T-helper 1 cell (primary cell): ENCODE measurements at places on chromosomes 12 and 14.

GRCh38 chr12:104641862-104642261 lies 185.1 kb downstream of the CHST11 start:
- no peak for DNase-seq

GRCh38 chr12:34363050-34363673 lies 340.9 kb downstream of the ALG10 start:
- no peak for DNase-seq

DNA sequence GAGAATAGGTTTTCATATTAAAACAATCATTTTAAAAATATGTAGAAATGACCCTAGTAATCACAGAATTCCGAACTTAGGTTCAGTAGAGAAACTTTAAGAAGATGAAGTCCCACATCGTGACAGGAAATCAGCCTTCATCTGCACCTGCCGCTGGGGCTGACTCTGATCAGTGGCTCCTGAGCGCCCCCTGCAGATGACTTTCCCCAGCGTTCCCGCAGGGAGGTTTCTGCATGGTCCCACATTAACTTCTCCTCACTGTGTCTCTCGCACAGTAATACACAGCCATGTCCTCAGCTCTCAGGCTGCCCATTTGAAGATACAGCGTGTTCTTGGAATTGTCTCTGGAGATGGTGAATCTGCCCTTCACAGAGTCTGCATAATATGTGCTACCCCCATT lies 1131.1 kb downstream of the TMEM121 start:
- peak; percentile 49 for DNase-seq

GRCh38 chr14:68757618-68758081 lies 35.2 kb downstream of the ZFP36L1 start:
- no peak for DNase-seq

DNA sequence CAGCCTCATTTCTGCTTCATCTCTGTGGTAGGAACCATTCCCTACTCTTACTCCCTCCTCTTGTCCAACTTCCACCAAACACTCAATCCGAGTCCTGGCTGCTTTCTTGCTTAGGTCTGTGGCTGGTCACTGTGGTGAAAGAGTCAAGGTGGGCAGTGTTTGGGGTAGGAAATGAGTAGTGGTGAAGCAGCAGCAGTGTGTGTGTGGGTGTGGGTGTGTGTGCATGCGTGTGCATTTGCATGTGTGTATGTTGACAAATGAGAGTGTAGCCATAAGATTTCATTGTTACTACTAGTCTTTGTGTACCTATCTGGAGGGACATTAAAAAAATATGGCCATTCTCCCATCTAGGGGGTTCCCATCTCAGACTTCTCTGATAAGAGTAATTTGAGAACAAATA lies 78.6 kb upstream of the SCN8A start:
- no peak for DNase-seq

DNA sequence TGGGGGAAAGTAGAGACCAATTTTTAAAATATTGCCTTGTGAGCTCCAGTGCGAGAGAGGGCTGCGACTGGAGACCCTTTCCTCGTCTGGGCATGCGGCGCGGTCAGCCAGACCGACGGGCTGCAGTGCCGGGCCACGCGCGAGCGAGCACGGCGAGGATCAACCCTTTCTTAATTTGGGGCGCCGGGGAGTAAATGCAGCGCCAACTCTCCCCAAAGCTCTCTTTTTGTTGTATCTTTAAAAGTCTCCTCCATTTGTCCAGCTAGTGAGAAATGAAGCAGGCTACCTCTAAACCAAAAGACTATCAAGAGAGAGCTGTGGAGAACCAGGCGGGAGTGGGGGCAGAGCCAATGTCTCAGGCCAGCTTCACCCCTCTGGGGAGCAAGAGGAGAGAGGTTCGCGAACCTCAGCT lies 1.4 kb downstream of the SIX1 start:
- DNase-seq = no peak

DNA sequence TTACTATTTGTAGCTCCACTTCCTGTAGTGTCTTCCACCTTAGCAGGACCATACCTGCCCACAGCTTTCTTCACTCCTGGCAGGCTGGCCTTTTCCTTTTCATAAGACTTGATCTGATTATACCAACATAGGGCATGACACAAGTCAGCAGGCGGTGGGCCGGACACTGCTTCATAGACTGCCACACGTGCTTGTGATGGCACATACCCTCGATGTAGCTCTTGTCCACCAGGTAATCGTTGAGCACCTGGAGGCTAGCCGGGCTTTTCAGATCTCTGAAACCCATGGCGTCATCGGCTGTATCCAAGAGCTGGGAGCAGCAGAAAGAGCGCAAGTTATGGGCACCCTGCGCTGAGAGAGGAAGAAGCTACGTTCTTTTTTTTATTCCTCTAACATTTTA lies 53.7 kb upstream of the TMEM263 start:
- DNase-seq = no peak

DNA sequence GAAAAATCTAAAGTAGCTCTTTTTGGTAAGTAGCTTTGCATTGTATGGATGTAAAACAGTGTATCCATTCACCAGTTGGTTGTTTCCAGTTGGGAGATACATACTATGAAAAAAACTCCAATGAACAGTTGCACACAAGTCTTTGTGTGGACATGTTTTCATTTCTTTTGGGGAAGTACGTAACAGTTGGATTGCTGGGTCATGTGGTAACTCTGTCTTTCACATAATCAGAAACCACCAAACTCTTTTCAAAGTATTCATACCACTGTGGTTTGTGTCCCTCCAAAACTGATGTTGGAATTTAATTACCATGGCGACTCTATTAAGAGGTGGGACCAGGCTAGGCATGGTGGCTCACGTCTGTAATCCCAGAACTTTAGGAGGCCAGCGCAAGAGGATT lies 58.9 kb upstream of the RESF1 start:
- no peak for DNase-seq

DNA sequence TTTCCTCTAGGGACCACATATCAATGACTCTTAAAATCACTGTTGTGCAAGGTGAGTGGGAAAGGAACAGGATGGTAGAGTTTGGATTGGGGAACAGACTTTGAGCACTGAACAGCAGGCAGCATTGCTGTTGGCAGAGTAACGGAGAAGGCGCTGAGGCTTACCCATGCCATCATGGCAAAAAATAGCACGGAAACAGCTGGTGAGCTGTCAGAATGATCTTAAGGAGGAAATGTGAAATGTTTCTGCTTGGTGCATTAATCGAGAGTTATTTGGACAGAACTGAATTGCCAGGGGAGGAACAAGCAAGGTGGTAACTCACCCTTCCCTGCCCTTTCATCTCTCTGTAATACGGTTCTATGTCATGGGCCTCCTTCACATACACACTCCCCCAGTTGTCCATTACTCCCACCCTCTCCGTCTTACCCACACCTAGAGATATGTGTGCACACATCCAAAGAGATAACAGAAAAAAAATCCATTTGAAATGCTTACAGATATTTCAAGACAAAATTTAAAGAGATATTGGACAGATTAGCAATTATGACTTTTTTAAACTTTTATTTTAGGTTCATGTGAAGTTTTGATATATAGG lies 572.5 kb downstream of the DIO2 start:
- DNase-seq = no peak

- DNase-seq = peak; percentile 38
These were observed 10.3 kb downstream of the TBPL2 start for GRCh38 chr14:55430024-55430690.

GRCh38 chr12:2292560-2292959 lies 239.8 kb downstream of the CACNA1C start:
- no peak for DNase-seq

DNA sequence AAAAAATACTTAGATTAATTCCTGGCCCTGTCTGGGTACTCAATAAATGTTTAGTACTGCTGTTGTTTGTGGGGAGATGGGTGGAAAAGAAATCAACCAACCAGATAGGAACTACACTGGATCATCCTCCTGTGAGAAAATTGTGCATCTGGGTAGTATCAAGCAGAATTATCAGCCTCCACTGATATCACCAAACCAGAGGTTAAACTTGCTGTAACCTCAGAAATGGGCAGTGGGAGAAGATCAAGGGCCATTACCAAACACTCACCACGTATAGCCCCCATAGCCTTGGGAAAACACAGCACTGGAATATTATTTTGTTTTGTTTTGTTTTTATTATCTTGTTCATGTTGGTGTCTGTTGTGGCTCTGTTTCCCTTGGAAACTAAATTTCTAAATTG lies 19.7 kb downstream of the VEZT start:
- no peak for DNase-seq

- DNase-seq = no peak
These were observed 279.9 kb downstream of the ATXN7L3B start for GRCh38 chr12:74817499-74817898.

GRCh38 chr12:59843260-59843843 lies 247.5 kb downstream of the SLC16A7 start:
- no peak for DNase-seq

GRCh38 chr12:102903337-102904007 lies 13.6 kb downstream of the PAH start:
- DNase-seq = no peak

DNA sequence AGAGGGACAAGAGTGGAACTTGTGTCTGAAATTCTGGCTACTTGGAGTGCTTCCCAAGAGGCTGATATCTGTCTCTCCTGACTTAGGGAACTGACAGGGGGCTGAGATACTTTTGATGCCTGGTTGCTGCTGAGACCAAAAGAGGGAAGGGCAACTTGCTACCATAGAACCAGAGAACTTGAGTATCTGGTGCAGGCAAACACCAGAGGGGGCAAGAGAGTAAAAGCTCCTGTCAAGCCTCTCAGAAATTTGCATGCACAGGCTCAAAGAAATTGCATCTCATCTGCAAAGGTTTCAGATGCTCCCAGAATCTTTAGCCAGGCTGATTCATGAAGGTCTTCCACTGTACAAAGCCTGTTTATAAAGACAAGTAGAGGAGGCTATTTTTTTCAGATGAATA lies 391.3 kb upstream of the FOXG1 start:
- DNase-seq = no peak

GRCh38 chr14:50830932-50831725 lies at the start of gene NIN:
Gene NIN (minus strand): TSS chr14:50831162. CDS start chr14:50822056, 9,106 bp downstream.
- DNase-seq = peak; percentile 75

DNA sequence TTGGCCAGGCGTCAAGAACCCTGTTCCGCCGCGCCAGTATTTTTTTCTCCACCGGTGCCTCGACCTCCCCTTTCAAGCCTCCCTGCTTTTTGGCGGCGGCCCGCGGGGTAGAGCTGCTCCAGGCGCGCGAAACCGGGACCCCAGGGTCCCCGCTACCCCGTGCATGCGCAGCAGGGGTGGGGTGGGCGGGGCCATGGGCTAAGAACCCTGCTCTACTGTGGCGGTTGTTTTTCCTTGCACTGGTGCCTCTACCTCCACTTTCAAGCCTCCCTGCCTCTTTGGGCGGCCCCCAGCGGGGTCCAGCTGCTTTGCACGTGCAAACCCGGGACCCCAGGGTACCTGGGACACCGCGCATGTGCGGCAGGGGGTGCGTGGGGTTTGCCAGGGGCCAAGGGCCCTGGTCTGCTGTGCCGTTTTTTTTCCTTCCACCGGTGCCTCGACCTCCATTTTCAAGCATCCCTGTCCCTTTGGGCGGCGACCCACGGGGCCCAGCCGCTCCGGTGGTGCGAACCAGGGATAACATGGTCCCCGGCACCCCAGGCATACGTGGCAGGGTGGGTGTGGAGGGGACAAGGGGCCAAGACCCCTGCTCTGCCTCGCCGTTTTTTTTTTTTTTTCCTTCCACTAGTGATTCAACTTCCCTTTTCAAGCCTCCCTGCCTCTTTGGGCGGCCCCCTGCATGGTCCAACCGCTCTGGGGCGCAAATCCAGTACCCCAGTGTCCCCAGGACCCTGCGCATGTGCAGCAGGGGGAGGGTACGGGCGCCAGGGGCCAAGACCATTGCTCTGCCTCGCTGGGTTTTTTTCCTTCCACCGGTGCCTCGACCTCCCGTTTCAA lies 326.8 kb downstream of the ALG10 start:
- DNase-seq = no peak

- DNase-seq = no peak
These were observed 19.9 kb upstream of the BDKRB2 start for GRCh38 chr14:96184737-96185136.

GRCh38 chr12:132550830-132551640 lies 59.3 kb downstream of the LRCOL1 start:
- DNase-seq = no peak

GRCh38 chr14:69713993-69714679 lies 52.8 kb upstream of the SRSF5 start:
- DNase-seq = no peak

GRCh38 chr12:29656762-29657538 lies 126.8 kb downstream of the TMTC1 start:
- DNase-seq = no peak

- DNase-seq = no peak
These were observed 16.7 kb downstream of the EPS8 start for GRCh38 chr12:15772405-15773018.

- no peak for DNase-seq
These were observed 158.0 kb downstream of the EPS8 start for GRCh38 chr12:15631007-15631715.

DNA sequence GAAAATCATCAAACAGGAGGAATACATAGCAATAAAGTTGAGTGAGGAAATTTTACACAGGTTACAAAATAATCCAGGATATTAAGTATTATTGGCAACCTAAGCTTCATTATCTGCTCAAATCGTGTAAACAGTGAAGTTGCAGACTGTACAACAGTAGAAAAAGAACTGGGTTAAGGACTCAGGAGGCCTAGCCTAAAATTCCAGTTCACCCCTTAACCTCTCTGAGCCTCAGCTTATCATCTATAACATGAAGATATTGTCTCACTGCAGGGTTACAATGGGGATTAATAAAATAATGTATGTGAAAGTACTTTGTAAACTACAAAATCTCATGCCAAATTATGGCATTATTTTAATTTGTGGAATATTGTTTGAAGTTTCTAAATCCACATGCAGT lies 26.0 kb downstream of the DDHD1 start:
- no peak for DNase-seq

- DNase-seq = no peak
These were observed 80.2 kb upstream of the FUT8 start for GRCh38 chr14:65332141-65332871.

- DNase-seq = no peak
These were observed 332.1 kb downstream of the APAF1 start for GRCh38 chr12:98977186-98977585.

- DNase-seq = no peak
These were observed 693.4 kb downstream of the NOVA1 start for GRCh38 chr14:25904446-25904845.

GRCh38 chr12:47797441-47797840 lies 22.3 kb downstream of the HDAC7 start:
- DNase-seq = no peak

- no peak for DNase-seq
These were observed 21.0 kb downstream of the TMEM116 start for GRCh38 chr12:111991946-111992345.

DNA sequence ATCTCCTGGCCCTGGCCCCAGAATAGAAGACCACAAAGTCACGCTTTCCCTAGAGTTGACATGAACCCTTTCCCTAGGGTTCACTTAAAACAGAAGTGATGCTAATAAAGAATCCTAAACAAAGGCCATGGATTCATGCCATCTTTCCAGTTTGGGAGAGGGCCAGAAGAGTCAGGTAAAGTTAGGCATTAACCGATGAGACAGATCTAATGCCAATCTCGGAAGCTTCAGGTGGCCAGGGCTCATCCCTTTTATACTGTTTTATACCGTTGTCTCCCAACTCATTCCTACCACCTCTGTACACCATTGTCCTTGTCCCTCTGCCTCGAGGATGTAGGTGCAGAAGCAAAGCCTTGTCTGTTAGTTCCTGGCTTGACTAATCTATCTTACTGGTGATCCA lies 22.8 kb upstream of the ACTR10 start:
- DNase-seq = no peak
